ENCODE measurements at places on chromosomes 7 and 10. TPM values are rescaled to one million over a fixed set of nuclear protein-coding genes. Genes with fewer than 3 reads are reported as not detected.

- H3K4me3 ChIP-seq: no peak overlapping the region
- H3K4me1 ChIP-seq: peaks cover 2% of the 10 kb centered on the region
- no peak for DNase-seq
- no peak overlapping the region for H3K27ac ChIP-seq
Measured at GRCh38 chr10:1171586-1171985, 115.4 kb downstream of the WDR37 start.

DNA sequence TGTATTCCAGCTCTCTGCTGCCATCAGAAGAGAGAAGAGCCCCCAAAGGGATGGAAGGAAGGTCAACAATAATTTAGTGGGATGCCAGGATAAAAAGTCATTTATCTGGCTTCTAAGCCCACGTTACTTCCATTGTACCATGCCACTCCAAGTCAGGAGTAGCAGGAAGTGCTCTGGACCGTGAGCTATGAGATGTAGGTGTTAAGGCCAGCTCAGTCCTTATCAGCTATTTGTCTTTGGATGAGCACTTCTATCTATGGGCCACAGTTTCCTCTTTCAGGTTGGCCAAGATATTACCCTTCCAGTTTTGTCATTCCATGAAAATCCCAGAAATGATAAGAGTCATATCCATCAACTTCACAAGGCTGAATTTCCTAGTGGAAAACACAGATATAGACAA is 119.4 kb upstream of the CACUL1 start:
- H3K27ac ChIP-seq: no peak overlapping the region
- H3K4me3 ChIP-seq: no peak overlapping the region
- DNase-seq: no peak
- no peaks in the 10 kb centered on the region for H3K36me3 ChIP-seq
- no peaks in the 10 kb centered on the region for H3K27me3 ChIP-seq
- H3K4me1 ChIP-seq: no peaks in the 10 kb centered on the region

GRCh38 chr7:142583446-142583845 is 165.8 kb upstream of the PRSS1 start:
- peaks cover 4% of the 10 kb centered on the region for H3K4me1 ChIP-seq
- no peak for DNase-seq
- no peaks in the 10 kb centered on the region for H3K36me3 ChIP-seq
- no peaks in the 10 kb centered on the region for H3K27me3 ChIP-seq
- H3K4me3 ChIP-seq: no peak overlapping the region

GRCh38 chr7:23462846-23463245 is 7.4 kb downstream of the IGF2BP3 start:
- H3K4me1 ChIP-seq: peaks cover 38% of the 10 kb centered on the region
- H3K4me3 ChIP-seq: no peak overlapping the region
- H3K36me3 ChIP-seq: peaks cover 50% of the 10 kb centered on the region
- H3K27ac ChIP-seq: no peak overlapping the region

DNA sequence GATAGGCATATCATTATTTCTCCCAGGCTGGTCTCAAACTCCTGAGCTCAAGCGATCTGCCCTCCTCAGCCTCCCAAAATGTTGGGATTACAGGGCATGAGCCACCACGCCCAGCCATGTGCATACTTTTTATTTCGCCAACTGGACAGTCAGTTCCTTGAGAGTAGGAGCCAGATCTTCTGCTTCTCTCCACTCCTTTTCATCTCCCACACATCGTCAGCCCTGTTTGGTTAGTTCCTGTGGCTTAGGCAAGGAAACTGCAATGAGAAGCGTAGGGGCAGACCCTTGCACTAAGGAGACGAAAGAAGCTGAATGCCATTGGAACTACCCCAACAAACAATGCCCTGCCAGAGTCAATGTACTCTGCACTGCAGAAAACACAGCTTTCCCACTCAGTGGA is 178.2 kb downstream of the TRIL start:
- no peak for DNase-seq
- no peak overlapping the region for H3K27ac ChIP-seq
- peaks cover 25% of the 10 kb centered on the region for H3K4me1 ChIP-seq
- H3K27me3 ChIP-seq: no peaks in the 10 kb centered on the region
- no peaks in the 10 kb centered on the region for H3K36me3 ChIP-seq
- no peak overlapping the region for H3K4me3 ChIP-seq

- DNase-seq: no peak
- no peaks in the 10 kb centered on the region for H3K27me3 ChIP-seq
- H3K4me3 ChIP-seq: no peak overlapping the region
- no peaks in the 10 kb centered on the region for H3K36me3 ChIP-seq
- H3K27ac ChIP-seq: no peak overlapping the region
Measured at GRCh38 chr10:126972635-126973414, 67.6 kb downstream of the DOCK1 start.

- H3K36me3 ChIP-seq: no peaks in the 10 kb centered on the region
- H3K4me1 ChIP-seq: no peaks in the 10 kb centered on the region
- H3K27ac ChIP-seq: no peak overlapping the region
- H3K27me3 ChIP-seq: no peaks in the 10 kb centered on the region
- no peak overlapping the region for H3K4me3 ChIP-seq
- DNase-seq: no peak
Measured at GRCh38 chr10:36421992-36422391, 703.4 kb upstream of the ANKRD30A start.

GRCh38 chr7:106620034-106620433 is 40.9 kb downstream of the CCDC71L start:
- H3K36me3 ChIP-seq: no peaks in the 10 kb centered on the region
- DNase-seq: no peak
- no peaks in the 10 kb centered on the region for H3K27me3 ChIP-seq
- no peak overlapping the region for H3K27ac ChIP-seq

DNA sequence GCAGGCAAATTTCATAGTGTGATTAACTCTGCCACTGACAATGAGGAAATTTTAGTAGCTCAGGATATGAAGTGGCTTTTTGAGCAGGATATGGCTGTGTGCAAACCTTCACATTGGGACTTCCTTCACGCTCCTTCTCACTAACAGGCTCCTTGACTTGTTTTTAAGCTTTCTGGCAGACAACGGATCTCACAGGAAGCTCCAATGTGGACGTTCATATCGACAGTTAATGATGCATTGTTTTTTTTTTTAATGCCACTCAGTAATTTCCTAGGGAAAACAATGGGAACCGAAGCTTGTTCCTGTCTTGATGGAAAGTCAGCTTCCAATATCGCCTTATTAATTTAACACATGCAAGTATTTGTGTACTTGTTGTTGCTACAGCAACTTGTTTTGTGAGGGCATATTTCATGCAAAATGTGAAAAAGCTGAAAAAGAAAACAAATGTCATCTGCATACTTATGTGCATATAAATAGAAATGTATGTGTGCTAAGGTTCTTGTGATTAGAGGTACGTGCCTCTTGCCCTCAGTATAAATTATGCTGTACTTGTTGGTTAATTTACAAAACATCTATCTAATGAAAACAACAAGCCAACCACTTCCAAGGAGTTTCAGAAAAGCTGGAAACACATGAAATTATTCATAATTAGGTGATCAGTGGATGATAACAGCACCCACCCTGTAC is 84.7 kb downstream of the NRP1 start:
- peaks cover 15% of the 10 kb centered on the region for H3K4me1 ChIP-seq
- no peak for DNase-seq
- no peak overlapping the region for H3K4me3 ChIP-seq
- H3K27ac ChIP-seq: no peak overlapping the region
- H3K27me3 ChIP-seq: no peaks in the 10 kb centered on the region

CALD1 gene
- 1.0 TPM for total RNA-seq

GDF10 gene
- total RNA-seq: not detected

NCF1 gene
- 368 TPM for total RNA-seq

KLF14 gene
- total RNA-seq: not detected

ELMO1 gene
- total RNA-seq: 137 TPM

TMEM225B gene
- not detected for total RNA-seq

CPN1 gene
- not detected for total RNA-seq

Measured in Karpas-422 (cell line).